ENCODE measurements at places on chromosomes 6 and 20.

DNA sequence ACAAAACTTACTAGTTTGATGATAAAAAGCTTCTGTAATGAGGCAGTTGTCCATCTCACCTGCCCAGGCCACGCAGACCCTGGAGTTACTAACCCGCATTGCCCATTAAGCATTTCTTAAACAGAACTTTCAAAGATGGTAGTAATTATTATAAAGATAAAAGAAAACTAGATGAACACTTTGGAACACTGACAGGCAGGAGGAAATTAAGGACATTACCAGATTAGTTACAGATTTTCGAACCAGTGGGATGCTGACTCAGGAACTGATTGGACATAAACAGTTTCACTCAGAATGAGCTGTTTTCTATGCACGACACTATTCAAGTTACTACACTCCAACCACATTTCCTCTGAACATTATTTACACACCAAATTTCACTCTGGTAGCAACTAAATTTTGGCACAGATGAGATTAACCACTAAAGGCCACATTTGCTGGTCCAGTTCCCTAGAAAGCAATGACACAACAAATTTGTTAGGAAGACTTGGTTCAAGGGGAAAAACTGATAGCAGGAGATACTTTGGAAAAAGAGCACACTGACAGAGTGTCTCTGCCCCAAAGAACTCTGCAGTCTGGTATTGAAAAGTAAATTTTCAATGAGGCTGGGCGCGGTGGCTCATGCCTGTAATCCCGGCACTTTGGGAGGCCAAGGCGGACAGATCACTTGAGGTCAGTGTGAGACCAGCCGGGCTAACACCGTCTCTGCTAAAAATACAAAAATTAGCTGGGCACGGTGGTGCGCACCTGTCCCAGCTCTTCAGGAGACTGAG lies 3.0 kb downstream of the ROMO1 start:
- DNase-seq = no peak

- no peak for DNase-seq
Observed at GRCh38 chr6:32807020-32807580, 9.7 kb downstream of the HLA-DOB start.

- no peak for DNase-seq
Observed at GRCh38 chr6:41379306-41379705, 43.9 kb downstream of the NCR2 start.

GRCh38 chr20:16036331-16036730 lies 536.9 kb downstream of the KIF16B start:
- DNase-seq = no peak

DNA sequence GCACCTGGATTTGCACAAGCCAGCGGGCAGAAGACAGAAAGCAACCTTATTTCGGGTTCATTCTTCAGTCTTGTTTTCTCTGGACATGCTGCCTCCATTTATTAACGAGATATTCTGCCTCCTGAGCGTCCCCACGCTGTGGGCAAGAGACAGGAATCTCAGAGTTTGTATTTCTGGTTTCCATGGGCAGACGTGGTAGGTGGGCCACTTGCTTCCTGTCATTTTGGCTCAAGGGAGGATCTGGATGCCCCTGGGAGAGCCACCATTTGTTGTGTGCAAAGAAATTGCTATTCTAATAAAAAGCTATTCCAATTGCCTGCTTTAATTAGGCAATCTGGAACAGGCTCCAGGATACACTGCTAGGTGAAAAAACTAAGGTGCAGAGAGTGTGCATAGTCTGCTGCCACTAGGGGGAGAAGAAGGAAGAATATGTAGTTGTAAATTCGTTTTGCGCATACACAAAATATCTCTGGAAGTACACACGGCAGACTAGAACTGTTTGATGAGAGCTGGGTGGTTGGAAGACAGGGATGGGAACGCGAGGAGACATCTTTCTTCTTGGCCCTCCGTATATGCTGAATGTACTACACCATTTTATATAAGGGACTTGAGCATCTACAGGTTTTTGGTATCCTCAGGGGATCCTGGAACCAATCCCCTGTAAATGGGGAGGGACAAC lies 30.1 kb upstream of the SLC16A10 start:
- DNase-seq = peak; percentile 66

DNA sequence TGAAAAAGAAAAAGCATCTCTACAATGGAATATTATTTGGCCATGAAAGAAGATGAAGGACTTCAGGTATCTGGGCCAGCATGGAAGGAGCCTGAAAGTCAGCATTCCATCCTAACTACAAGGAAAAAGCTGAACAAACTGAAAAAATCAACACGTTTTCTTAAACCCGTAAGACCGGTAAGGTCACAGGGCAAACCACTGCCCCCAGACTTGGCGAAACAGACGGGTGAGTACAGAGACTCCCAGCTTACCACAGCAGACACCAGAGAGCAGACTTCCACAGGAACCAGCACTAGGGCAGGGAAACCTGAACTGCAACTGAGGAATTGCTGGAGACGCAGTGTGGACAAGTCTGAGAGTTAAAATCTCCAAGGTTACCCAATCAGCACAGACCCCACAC lies 31.4 kb downstream of the BEND3 start:
- no peak for DNase-seq

DNA sequence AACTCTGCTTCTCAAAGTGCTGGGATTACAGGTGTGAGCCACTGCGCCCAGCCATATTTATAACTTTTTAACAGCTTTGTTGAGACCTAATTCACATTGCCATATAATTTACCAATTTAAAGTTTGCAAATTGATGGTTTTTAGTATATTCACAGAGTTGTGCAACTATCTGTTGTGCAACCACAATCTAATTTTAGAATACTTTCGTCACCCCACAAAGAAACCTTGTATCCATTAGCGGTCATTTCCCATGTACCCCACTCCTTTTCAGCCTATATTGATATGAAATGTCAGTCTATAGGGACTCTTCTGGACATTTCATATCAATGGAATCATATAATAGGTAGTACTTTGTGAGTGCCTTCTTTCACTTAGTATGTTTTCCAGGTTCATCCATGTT lies 55.8 kb downstream of the FOXO3 start:
- DNase-seq = no peak

DNA sequence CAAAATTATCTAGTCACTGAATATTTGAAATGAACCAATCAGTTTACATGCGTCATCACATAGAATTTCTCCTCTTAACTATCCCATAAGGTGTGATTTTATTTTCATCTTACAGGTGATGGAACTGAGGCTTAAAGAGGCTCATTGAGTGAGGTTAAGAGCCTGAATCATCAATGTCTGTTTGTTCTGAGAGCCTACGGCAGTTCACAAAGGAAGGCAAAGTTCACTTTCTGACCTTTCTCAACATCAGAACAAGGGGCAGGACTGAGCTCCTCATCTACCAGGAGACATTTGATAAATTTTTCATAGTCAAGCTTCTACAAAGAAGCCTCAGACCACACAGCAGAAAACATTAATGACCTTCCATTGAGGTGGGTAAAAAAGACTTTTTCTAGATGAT lies 54.9 kb upstream of the OLIG3 start:
- no peak for DNase-seq

DNA sequence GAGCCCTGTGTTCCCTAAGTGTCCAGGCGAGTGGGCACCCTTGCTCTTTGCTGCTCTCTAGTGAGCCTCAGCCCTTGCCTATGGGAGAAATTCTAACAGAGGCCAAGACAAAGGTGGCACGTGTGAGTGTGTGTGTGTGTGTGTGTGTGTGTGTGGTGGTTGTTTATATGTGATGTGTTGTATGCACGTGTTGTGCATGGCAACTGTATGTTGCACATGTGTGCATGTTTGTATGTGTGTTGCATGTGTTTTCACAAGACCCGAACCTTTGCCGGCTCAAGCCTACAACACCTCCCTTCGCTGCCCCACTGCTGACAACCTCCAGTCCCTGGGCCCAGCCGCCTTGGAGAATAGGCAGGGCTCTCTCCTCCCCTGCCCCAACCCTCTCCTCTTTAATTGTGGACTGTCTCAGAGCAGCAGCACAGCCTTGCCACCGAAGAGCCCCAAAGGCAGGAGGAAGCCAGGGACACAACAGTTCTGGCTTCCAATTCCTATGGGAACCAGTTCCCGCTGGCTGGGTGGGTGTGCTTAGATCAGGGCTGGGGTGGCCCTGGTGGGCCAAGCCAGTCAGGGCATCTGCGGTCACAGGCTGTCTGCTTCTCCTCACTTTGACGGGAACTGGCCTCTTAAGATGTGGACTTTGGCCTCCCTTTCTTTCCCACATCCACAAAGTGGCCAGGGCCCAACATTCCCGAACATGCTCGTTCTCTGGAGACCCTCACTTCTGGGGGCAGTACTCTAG lies 2.7 kb downstream of the KCNK16 start:
- DNase-seq = no peak

DNA sequence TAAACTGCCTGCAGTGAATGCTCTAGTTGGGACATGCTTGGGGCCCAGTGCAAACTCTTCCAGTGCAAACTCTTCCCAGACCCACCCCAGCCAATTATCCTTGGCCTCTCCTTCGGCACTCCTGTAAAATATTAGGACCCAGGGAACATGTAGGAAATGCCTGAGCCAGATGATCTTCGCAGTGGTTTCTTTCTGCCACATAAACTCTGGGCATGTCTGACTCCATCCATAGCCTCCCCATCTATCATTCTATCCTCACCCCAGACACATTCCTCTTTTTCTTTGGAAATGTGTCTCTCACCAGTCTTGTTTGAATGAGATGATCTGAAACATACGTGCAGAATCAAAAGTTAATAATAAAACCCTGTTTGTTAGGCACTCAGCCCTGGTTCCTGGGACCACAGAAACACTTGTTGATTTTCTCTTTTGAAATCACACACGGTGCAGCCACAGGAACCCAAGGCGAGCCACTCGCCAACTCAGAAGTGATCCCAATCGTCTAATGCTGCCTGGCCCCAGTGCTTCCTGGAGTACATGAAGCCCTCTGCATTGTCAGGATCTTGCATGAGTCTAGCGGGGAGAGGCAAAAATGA lies 108.9 kb upstream of the CST7 start:
- no peak for DNase-seq

- no peak for DNase-seq
Observed at GRCh38 chr20:41119614-41120561, 17.5 kb upstream of the PLCG1 start.

DNA sequence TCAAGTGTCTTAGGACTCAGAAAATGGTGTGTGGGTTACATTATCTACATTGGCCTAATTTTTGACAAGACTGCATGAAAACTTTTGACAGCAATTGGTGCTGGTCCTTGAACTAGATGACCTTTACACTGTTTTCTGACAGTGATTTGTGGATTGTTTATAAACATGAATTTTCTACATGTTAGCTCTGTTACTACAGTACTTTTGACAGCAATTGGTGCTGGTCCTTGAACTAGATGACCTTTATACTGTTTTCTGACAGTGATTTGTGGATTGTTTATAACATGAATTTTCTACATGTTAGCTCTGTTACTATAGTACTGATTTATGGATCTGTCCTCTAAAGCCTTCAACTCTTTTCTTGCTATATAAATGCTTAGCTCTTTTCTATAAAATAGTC lies 16.7 kb downstream of the KCTD20 start:
- DNase-seq = no peak

- DNase-seq = no peak
Observed at GRCh38 chr6:4377603-4378002, 242.2 kb upstream of the ECI2 start.

- DNase-seq = no peak
Observed at GRCh38 chr6:151551223-151551857, 57.5 kb downstream of the CCDC170 start.

- DNase-seq = no peak
Observed at GRCh38 chr20:63294536-63294900, 1.5 kb downstream of the COL20A1 start.

DNA sequence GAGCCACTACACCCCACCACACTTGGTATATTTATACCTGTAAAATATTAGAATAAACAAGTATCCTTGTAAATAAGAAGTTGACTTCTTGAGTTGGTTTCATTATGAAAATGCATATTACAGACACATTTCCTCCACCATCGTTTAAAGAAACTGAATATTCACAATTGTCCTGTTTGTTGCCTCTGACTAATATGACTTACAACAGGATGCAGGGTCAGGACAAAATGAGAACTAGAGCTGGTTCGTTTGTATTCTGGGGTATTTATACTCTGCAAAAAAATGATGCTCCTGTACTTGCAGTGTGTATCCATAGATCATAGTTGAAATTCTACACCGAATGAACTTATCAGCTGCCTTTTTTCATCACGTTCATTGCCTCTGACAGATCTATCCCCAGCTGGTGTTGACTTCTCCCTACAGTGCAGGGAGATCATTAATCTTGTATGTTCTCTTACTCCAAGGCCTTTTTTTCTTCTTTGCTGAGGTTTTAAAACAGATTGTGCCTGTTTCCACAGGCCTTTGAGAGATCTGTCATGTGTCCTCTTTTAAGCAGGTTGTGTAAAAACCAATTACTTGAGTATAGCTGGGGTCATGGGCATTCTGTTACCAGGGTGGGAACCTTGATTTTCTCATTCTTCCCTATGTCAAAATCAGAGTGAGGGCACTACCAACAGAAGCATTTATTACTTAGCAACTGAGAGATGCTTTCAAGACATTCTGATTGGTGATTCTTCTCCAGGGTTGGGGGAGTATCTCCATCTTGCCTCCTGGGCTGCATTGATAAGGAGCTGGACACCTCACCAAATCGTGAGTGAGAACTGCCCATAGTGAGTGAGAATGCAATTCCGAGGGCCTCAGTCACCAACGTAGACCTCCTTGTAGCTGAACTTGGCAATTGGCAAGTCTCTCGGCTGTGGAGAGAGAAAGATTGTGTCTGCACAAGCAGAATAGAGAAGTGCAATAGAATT lies 78.8 kb upstream of the CD83 start:
- DNase-seq = peak; percentile 87

- DNase-seq = no peak
Observed at GRCh38 chr6:79193971-79194370, 40.5 kb downstream of the HMGN3 start.

DNA sequence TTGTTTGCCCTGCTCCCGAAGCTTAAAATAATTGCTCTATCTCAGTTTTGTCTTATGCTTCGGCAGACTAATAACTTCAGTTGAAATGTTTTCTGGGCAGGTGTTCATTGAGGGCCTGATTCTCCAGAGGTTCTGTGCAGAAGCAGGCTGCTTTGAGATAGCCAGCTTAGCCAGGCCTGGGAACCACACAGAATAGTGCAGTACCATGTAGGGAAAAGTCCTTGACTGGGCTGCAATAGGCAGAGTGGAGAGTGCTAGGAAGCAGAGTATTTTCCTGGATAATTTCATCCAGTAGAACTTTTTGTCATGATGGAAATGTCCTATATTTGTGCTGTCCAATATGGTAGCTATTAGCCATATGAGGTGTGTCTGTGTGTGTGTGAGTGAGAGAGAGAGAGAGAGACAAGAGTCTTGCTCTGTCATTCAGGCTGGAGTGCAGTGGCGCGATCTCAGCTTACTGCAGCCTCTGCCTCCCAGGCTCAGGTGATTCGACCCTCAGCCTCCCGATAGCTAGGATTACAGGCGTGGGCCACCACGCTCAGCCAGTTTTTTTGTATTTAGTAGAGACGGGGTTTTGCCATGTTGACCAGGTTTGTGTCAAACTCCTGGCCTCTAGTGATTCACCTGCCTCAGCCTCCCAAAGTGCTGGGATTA lies 15.9 kb downstream of the TOP1 start:
- DNase-seq = no peak

- no peak for DNase-seq
Observed at GRCh38 chr20:9300080-9300479, 214.3 kb upstream of the LAMP5 start.

- no peak for DNase-seq
Observed at GRCh38 chr6:26027491-26028211, 59.6 kb upstream of the HFE start.

Data from NCI-H748 treated with DMSO at 0.1 percent for 48 hours (cell line).